NCI-H2029 (cell line): ENCODE measurements at places on chromosomes 6 and 20.

GRCh38 chr6:132760256-132760655 lies 2.6 kb upstream of the VNN2 start:
- DNase-seq: no peak

GRCh38 chr6:166935353-166935752 lies 21.0 kb downstream of the RNASET2 start:
- no peak for DNase-seq

DNA sequence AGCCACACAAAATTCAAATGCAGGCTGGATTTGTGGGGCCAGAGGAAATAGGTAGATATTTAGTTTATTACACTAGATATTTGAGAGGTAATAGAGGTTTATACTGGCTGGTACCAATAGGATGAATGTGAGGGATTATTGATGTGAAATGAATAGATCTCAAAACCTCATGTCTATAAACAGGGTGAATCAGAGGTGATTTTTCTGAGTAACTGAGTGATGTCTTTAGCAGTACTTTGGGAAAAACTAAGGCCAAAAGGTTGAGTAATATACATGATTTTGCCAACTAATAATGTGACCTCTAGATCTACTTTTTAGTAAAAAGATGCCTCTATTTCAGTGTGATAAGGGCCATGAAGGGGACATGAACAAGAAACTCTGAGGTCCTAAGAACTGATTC lies 86.8 kb downstream of the HAO1 start:
- no peak for DNase-seq

DNA sequence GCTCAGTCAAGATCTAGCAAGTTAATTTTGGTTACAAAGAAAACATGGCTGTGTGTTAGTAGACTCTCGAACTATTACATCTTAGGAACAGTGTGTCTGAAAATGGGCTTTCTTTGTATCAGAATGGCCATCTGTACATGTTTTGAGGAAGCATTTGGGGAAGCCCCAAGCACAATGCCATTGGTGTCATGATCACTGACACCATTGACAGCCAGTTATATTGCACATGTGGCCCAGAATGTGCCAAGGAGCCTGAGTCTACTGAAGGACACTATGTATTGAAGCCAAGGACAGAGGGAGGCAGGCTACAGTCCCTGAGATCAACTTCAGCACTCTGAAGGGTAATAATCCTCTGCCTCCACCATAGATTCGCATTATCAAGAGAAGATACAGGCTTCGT lies 12.6 kb upstream of the FAM50B start:
- DNase-seq: no peak

DNA sequence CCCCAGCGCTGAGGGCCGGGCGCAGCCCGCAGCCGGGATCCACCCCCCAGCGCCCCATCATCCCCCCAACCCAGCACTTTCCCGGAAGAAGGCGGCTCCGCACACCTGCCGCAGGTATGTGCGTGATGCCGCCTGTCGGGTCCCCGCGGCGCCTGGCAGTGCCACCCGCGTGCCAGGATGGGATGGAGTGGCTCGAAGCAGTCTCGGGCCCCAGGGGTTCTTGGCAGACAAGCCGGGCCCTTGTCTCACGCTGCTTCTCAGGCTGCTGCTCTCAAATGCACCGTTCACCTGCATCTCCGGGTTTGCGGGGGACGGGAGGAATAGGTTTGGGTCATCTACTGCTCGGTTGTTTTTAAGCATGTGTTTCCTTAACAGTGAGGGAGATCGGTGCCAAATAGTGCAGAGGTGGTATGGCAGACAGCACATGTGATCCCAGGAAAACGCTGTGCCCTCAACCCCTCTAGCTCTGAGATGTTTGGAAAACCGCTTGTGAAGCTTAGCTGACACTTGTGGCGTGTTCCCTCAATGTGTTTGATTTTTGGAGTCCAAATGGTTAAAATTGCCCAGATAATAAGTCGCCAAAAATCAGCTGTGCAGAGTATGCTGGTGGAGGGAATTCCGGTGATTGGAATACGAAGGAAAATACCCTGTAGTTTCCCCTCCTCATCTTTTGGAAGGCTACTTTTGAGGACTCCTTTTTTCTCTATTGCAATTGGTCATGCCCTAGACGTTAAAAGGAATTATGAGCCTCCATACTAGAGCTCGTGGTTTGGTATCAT lies 926 bp downstream of the MYLIP start:
- DNase-seq: peak; percentile 78
